Astrocyte (in vitro differentiated cells and primary cell): ENCODE measurements at places on chromosomes 3 and 15.

DNA sequence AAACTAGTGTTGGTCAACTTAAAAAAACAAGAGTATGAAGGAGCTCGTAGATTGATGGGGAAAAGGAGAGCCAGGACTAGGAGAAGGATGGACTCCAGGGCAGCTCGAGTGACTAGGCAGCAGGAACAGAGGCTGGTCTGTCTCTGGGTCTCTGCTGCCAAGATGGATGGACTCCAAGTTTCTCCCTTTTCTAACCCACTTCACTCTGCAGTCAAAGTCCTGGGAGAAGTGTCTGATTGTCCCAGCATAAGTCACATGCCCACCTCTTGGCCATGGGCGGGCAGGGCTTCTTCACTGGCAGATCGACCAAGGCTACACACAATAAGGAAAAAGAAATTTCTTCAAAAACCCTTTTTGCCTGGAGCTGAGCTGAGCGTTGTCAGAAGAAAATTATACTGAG lies 9.2 kb upstream of the EPB42 start:
- no peak for DNase-seq

DNA sequence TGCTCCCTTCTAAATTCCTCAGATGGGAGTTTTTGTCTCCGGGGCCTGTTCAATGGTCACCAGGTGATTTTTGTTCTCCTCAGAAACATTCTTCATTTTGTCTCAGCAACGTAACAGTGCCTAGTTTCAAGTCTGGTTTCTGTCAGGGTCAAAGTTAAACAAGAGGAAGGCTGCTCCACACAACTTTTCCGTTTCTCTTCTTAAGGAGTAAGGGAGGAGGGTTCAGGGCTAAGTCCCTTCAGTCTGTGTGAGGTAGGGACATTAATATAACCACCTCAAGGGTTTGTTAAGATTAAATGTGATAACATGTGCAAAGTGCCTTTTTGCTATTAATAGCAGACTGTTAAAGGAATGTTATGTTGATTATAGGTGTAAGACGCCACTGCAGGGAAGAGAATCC lies 41.8 kb downstream of the HOMER2 start:
- DNase-seq, result no peak

GRCh38 chr15:77759896-77760592 lies 127.3 kb upstream of the LINGO1 start:
- DNase-seq, result peak; percentile 8

GRCh38 chr3:56680054-56680580 lies 2.9 kb downstream of the TASOR start:
- no peak for DNase-seq

- peak; percentile 34 for DNase-seq
Observed at GRCh38 chr15:37764733-37765191, 169.7 kb upstream of the TMCO5A start.

DNA sequence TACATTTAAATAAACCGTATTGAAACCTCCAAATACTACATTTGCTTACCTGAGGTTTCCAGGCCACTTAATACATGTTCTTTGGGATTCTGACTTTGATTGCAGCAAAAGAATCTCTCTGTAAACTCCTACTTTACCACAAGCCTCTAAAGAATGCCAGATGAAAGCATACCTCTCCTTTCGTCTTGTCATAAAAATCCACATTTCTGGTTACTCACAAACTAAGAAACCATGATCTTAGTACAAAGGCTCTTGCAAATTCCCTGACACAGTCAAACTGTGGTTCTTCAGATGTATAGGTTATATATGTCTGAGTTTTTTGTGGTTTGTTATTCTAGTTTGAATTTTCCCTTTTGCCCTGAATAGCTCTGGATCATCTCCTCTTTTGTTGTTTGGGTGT lies 188.4 kb downstream of the RAP2B start:
- peak; percentile 95 for DNase-seq

DNA sequence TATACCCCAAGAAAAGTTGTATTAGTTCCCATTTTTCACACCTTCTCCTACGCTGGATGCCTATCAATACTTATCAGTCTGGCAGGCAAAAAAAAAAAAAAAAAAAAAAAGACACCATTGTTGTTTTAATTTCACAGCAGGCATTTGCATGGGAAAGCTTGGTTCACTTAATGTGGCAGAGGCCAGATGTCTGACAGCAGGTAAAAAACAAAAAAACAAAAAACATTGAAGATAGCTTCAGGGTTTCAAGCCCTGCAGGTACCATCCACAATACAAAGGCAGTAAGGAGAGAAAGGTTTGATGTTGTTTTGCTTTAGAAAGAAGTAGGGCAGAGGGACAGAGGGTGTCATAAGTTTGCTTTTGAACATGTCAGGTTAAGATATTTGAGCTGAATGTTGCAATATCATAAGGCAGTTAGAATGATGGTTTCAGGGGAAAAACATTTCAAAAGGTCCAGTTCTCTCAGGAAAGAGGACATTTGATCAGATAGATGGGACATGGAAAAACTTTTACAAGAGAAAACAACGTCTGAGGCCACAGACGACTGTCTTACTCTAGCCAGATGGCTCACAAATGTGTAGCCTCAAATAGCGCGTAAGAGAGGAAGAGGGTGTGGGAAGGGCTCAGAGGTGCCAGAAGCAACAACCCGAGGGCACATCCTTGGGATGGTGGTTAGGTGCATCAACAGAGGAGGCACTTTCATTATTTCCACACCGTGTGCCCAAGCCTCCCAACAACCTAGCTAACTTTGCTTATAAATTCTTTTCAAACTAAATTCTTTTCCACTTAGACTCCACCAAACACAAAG lies 25.7 kb downstream of the PCOLCE2 start:
- peak; percentile 56 for DNase-seq

DNA sequence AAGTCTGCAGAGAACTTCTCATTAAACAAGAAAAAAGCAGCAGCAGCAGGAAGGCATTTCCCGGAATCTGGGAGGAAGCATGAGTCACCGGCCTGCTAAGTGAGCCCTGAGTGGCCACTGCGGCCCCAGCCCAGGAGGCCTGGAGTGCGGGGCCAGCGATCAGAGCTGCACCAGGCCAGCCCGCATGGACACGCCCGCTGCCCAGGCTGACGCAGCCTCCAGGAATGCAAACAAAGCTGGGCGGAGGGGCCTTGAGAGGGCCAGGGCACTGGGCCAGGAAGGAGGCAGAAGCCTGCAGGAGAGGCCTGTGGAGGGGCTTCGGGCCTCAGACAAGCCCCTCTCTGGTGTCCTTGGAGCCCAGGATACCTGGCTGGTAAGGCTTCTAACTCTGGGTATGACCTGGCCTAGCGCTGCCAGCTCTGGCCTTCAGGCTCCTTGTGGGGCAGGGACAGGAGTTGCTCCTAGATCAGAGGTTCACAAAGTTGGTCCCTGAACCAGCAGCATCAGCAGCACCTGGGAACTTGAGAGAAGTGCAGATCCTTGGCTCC lies 101.2 kb downstream of the SMAD6 start:
- peak; percentile 97 for DNase-seq

DNA sequence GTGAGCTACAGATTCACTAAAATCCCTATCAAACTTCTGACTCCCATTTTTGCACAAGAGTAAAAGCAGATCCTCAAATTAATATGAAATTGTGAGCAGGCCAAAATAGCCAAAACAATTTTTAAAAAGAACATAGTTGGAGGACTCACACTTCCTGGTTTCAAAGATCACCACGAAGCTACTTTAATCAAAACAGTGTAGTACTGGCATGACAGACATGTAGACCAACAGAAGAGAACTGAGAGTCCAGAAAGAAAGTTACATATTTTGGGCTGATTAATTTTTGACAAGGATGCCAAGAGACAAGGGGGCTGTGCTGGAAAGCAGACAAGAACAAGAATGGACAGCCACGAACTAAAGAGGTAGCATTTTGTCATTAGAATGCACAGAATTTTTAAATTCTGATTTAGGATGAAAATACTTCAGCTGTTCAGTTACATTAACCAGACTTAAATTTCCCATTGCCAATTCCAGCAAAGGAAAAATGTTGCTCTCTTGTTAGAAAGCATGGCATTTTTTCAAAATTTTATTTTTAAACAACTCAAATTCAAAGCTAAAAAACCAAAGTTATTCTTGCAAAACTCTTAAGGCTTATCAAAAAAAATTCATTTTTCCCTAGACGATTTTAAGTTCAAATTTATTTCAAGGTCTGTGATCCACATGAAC lies 14.0 kb downstream of the RYK start:
- DNase-seq, result no peak

DNA sequence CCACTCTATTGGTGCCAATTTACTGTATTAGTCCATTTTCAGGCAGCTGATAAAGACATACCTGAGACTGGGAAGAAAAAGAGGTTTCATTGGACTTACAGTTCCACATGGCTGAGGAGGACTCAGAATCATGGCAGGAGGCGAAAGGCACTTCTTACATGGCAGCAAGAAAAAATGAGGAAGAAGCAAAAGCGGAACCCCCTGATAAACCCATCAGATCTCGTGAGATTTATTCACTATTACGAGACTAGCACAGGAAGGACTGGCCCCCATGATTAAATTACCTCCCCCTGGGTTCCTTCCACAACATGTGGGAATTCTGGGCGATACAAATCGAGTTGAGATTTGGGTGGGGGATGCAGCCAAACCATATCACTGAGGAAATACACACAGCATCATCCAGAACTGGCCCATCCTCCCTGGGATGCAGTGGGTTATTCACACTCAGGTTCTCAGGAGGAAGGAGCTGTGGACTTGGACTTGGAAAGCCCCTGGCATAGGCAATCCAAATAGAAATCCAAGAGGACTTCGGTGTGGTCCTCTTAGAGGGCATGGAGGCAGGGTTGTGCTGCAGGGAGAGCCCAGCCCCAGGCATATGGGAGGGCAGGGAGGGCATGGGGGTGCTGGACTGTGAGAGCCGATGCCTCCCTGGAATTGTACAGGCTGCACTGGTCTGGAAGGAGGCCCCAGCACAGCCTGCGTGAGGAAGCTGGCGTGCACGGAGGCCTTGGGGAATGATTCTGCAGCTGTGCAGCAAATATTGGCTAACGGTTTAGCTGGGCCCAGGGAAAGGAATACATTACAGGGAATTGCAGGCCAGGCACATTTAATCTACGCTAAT lies 62.9 kb downstream of the EFCAB12 start:
- no peak for DNase-seq
